Stimulated activated CD8-positive, alpha-beta memory T cell treated with anti-CD3 and anti-CD28 coated beads, Interleukin-15, amount 100 ng/mL, for 48 hours (primary cell): ENCODE measurements at places on chromosomes 6 and 20.

GRCh38 chr6:70586114-70586513 is 19.4 kb downstream of the SDHAF4 start:
- DNase-seq: no peak

DNA sequence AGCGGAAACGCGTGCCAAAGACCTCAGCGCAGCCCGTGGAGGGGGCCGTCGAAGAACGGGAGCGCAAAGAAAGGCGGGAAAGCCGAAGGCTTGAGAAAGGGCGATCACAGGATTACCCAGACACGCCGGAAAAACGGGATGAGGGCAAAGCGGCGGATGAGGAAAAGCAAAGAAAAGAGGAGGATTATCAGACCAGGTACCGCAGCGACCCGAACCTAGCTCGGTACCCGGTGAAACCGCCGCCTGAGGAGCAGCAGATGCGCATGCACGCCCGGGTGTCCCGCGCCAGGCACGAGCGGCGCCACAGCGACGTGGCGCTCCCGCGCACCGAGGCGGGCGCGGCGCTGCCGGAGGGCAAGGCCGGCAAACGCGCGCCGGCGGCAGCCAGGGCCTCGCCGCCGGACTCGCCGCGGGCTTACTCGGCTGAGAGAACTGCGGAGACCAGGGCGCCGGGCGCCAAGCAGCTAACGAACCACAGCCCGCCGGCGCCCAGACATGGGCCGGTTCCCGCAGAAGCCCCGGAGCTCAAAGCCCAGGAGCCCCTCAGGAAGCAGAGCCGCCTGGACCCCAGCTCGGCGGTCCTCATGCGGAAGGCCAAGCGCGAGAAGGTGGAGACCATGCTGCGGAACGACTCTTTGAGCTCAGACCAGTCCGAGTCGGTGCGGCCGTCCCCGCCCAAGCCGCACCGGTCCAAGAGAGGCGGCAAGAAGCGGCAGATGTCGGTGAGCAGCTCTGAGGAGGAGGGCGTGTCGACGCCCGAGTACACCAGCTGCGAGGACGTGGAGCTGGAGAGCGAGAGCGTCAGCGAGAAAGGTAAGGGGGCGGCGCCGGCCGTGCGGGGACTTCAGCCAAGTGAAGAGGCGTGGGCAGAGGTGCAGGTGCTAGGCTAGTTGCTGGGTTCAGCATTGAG is 296.2 kb downstream of the RIMS1 start:
- no peak for DNase-seq

DNA sequence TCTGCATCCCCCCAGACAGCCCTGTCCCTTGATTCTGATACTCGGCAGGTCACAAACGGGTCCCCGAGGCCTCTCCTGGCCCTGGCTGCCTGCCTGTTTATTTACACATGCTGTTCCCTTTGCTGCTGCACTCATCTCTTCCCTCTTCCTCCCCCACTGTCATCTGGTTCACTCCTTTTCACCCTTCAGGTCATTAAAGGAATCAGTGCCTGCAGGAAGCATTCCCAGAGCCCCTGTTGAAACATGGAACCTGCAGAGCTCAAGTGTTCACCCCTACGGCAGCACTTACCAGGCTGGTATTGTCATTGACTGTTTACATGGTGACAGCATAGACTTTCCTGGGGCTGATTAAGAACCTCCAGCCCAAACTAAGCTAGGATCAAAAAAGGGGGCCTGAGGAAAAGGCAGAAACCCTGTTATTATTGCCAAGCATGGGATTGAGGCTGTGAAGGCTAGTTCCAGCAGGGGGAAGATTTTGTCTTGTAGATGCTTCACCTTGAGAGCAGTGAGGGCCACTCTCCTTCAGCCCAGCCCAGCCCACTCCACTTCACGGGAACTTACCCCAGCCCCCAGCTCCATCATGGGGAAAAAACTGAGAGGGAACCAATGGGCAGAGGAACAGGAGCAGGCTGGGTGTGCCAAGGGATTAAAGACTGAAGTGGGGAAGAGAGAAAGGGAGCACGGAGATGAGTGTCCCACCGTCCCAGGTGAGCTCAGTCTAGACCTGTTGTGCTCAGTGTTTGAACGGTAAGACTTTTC is 73.2 kb downstream of the JPH2 start:
- DNase-seq: no peak

DNA sequence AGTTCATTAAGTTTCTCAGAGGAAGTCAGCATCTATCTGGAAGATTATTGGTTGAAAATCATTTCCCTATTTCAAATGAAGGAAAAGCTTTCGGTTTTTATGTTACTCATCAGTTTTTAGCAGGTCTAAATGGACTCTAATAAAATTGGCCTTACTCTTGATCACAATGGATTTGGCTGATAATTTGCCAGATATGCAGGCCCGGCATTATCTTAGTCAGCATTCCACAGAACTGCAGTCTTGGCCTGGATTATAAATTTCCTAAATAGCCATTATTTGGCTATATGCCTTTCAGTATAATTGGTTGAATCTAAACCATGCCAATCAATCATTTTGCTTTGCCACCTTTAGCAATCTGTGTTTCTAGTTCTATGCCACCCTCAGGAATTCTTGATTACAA is 91.7 kb upstream of the KCNQ5 start:
- no peak for DNase-seq

DNA sequence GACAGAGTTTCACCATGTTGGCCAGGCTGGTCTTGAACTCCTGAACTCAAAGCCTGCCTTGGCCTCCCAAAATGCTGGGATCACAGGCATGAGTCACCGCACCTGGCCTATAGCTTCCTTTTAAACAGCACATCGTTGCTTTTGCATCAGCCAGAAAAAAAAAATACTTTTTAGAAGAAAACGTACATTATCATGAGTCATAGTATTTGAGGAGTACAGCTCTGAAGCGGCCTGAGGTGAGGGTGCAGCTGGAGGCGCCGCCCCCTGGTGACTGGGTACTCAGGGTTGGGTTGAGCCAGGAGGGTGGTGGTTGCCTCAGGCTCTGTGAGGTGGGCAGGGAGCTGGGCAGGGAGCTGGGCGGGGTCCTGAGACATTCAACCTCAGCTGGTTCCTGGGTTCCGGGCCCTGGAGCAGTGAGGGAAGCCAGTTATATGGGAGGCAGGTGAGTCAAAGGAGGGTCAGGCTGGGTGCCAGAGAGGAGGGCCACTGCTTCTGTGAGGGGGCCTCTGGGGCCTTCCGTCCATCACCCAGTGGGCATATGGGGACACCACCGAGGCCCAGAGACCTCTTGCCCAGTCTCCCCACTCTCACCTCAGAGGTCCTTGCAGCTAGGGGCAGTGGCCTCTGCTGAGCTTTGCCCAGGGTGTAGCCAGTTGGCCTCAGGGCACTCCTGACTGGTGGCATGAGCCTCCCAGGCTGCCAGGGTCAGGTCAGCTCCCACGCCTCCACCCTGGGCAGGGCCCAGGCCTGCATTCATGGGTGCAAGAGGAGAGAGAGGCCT is 11.7 kb upstream of the ID1 start:
- no peak for DNase-seq

GRCh38 chr6:20021795-20022194 is 184.6 kb downstream of the ID4 start:
- DNase-seq: no peak

- DNase-seq: no peak
Measured at GRCh38 chr6:98716341-98716740, 118.0 kb upstream of the POU3F2 start.

GRCh38 chr20:34824806-34825529 is 483 bp downstream of the NCOA6 start:
- DNase-seq: peak; percentile 43

- DNase-seq: no peak
Measured at GRCh38 chr20:3133155-3133554, 26.5 kb downstream of the FASTKD5 start.

- DNase-seq: no peak
Measured at GRCh38 chr20:24456398-24456781, 13.0 kb upstream of the SYNDIG1 start.

DNA sequence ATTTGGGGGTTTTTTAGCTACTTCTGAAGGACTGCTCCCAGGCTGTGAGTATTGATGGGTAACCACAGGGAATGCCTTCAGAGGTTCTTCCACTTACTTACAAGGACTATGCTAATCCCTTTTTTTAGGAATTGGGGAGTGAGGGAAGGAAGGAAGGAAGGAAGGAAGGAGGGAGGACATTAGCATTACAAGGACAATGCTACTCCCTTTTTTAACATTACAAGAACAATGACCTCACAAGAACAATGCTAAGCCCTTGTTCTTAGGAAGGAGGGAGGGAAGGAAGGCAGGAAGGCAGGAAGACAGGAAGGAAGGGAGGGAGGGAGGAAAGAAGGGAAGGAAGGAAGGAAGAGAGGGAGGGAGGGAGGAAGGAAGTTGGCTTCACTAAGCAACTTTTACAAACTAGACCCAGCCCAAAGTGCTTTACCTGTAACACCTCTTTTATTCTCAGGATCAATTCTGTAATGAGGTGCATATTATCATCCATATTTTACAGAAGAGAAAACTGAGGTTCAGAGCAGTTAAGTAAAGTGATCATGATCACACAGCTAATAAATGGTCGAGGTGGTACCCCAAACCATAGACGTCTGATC is 446.8 kb upstream of the JARID2 start:
- DNase-seq: no peak

GRCh38 chr20:47859278-47859677 is 74.0 kb upstream of the SULF2 start:
- no peak for DNase-seq

DNA sequence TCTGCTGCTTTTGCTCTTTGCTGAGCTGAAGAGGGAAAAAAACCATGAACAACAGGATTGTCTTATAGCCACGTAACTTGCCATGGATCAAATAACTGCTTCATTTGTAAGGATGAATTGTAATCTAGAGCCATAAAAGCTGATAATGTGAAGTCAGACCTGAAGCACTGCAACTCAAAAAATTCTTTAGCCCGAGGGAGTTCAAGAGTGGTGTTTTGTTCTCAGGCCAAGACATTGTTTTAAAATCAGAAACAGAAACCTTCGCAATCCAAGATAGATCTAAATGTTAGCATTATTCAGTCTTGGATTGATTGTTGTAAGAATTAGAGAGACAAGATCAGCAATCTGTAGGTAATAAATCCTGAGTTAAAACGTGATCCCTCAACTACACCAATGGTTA is at the start of gene TRAPPC3L:
Gene TRAPPC3L (minus strand): TSS at position 34 of the 400 bp plus-strand sequence. CDS start 170 bp downstream, outside the sequence.
- no peak for DNase-seq

DNA sequence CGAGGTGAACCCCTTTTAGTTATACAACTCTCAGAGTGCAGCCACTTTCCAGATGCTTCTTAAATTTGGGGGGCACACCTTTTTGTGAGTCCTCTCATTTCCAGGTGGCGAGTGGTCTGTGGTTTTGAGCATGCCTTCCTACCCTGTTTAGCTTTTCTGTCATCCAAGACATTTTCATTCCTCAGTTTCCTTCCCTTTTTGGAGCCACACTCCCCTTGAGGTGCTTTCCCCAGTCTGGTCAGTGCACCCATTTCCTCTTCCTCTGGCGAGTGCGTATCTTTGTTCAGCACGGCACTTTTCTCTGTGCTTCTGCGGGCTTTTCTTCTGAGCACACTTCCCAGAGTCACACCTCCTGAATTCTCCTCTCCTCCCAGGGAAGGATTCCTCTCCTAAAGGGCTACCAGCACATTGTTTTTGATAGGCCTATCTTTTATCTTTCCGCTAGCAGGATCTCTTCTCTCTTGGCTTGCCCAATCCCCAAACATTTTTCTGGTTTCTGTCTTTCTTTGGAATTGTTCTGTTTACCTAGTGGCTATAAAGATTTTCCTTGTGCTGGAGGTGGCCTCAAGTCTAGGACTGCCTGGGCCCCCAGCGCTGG is 1.4 kb downstream of the PHF20 start:
- DNase-seq: peak; percentile 10

- DNase-seq: no peak
Measured at GRCh38 chr6:137738931-137739504, 128.0 kb upstream of the TNFAIP3 start.

- no peak for DNase-seq
Measured at GRCh38 chr20:50215926-50216325, 25.3 kb downstream of the CEBPB start.

DNA sequence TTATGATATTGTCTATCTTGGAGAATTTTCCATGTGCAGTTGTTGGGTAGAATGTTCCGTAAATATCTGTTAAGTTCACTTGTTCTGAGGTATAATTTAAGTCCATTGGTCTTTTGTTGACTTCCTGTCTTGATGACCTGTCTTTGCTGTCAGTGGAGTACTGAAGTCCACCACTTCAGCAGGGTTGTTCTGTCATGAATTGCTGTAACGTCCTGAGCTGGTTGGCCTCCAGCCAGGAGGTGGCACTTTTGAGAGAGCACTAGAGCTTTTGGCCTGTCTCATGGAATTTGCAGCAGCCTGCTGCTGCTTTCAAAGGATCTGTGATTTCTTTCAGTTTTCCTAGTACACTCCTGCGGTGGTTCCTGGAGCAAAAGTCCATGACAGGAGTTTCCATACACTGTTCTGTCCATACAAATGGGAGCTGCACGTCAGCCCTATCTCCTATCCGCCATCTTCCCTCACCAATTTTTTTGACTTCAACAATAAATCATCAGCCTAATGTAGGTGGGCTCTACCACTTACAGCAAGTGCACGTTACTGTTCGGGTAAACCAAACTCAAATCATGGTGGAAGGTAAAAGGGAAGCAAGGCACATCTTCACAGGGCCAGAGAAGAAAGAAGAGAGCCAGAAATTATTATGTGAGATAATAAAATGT is 46.9 kb upstream of the TRERF1 start:
- DNase-seq: no peak

GRCh38 chr20:12893019-12893418 is 115.8 kb upstream of the SPTLC3 start:
- no peak for DNase-seq

DNA sequence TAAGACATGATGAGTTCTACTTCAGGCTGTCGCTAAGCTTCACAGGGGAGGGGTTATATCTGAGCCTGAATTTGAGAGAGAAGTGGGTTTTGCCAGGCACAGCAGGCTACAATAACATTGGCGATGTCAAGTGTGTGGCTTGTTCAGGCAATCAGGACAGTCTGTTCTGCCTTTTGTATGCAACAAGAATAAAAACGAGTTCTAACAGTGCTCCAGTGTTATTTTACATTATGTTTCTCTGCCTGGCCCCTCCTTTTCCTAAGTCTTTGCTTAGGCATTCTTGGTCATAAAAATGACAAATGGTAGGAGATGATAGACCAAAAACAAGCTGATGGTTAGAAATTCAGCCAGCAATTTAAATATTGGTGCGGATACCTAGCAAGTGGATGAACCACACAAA is 26.8 kb downstream of the PAQR8 start:
- DNase-seq: no peak

- DNase-seq: no peak
Measured at GRCh38 chr6:54574671-54575070, 266.4 kb downstream of the TINAG start.

- no peak for DNase-seq
Measured at GRCh38 chr20:32986331-32986966, 17.8 kb downstream of the SUN5 start.

GRCh38 chr20:20089018-20089417 is 36.7 kb downstream of the CFAP61 start:
- no peak for DNase-seq

GRCh38 chr20:1893721-1894470 is 1.3 kb upstream of the SIRPA start:
- no peak for DNase-seq

- peak; percentile 5 for DNase-seq
Measured at GRCh38 chr6:41846666-41847237, 48.4 kb downstream of the USP49 start.

DNA sequence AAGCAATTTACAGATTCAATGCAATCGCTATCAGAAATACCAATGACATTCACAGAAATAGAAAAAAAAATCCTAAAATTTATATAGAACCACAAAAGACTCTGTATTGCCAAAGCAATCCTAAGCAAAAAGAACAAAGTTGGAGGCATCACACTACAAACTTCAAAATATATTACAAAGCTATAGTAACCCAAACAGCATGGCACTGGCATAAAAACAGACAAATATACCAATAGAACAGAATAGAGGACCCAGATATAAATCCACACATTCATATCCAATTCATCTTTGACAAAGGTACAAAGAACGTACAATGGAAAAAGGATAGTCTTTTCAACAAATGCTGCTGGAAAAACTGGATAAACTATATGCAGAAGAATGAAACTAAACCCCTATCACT is 11.6 kb upstream of the NELFCD start:
- DNase-seq: no peak
